ENCODE measurements at places on chromosomes 12 and 14. TPM values are rescaled to one million over a fixed set of nuclear protein-coding genes. Genes with fewer than 3 reads are reported as not detected.

Gene KRT6B
- total RNA-seq, result not detected

Gene RILPL2
- 4.5 TPM for total RNA-seq

GRCh38 chr12:80684077-80684495 is 23.3 kb upstream of the MYF6 start:
- no peak for DNase-seq
- H3K4me3 ChIP-seq, result no peak overlapping the region
- H3K4me1 ChIP-seq, result no peaks in the 10 kb centered on the region
- no peaks in the 10 kb centered on the region for H3K27me3 ChIP-seq
- H3K36me3 ChIP-seq, result no peaks in the 10 kb centered on the region

Gene SMAGP
- 2.3 TPM for total RNA-seq

DNA sequence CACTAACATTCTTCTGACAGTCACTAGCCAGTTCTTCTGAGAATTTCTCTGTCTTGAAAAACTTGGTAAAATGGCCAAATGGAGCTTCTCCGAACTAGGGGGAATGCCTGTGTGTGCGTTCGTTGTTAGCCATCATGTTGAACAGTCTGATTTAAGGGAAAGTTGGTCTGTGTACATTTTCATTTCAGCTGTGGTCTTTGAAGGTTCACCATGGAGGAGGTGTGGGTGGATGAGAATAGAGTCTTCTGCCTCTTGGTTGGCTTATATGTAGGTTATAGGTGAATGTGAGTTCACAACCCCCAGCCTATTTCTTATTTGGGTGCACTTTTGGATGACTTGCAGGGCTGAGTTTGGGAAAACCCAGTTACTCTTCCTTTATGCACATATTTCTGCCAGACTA is 12.9 kb downstream of the ETV6 start:
- no peaks in the 10 kb centered on the region for H3K36me3 ChIP-seq
- H3K4me1 ChIP-seq, result peaks cover 87% of the 10 kb centered on the region
- H3K27me3 ChIP-seq, result no peaks in the 10 kb centered on the region
- DNase-seq, result no peak
- no peak overlapping the region for H3K27ac ChIP-seq

DNA sequence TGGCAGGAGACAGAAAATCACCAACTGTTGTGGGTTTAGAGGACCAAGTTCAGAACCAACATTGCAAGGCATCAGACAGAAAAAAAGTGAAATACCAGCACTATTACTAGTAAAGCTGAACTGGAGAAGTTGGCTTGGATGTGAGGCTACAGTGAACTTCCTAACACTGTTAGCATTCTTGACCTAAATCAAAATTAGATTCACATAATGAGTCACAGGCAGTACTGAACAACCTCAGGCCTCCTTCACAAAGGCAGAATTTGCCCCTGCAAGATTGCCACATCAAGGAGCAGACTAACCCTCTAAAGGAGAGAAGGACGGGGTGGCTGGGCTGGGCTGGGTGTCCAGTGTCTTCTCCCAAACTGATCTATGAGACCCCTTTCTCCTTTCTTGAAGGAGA is 539.7 kb downstream of the SNAPC1 start:
- H3K36me3 ChIP-seq, result no peaks in the 10 kb centered on the region
- no peak for DNase-seq
- H3K27me3 ChIP-seq, result no peaks in the 10 kb centered on the region
- H3K4me3 ChIP-seq, result no peak overlapping the region
- no peak overlapping the region for H3K27ac ChIP-seq

- H3K27ac ChIP-seq, result peak overlapping the region; percentile 54
- no peak for DNase-seq
- H3K36me3 ChIP-seq, result peaks cover 12% of the 10 kb centered on the region
Measured at GRCh38 chr12:6772726-6773589, 638 bp downstream of the LAG3 start.

DNA sequence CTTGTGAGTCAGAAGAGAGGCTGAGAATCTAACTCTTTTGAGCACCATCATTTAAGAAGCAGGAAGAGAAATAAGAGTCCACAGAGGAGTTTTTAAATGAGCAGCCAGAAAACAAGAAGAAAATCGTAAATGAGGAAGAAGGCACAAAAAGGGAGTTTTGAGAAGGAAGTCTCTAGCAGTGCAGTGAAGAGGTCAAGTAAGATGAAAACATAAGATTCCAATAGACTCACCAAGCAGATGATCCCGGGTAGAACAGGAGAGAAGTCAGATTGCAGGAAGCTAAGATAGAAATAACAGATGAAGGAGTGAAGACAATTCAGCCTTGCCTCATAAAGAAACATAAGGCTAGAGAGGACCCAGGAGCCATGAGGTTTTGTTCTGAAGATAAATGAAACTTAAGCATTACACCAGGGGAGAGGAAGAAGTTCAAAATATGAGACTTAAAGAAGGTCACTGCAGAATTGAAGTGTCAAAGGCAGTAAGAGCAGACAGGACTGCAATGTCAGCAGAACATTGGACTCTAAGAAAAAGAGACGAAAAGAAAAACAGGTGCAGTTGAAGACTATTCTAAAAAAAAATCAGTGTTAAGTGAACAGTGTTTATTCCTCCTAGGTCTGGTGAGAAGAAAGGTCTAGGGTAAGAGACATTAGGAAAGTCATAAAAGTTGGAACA is 229.0 kb downstream of the SEC23A start:
- H3K27me3 ChIP-seq, result no peaks in the 10 kb centered on the region
- H3K4me1 ChIP-seq, result no peaks in the 10 kb centered on the region
- DNase-seq, result no peak

Gene INHBC
- not detected for total RNA-seq

GRCh38 chr14:87579036-87579435 is 413.9 kb downstream of the GALC start:
- H3K27ac ChIP-seq, result no peak overlapping the region
- H3K27me3 ChIP-seq, result no peaks in the 10 kb centered on the region
- no peaks in the 10 kb centered on the region for H3K4me1 ChIP-seq
- DNase-seq, result no peak
- no peaks in the 10 kb centered on the region for H3K36me3 ChIP-seq

Gene PPM1A
- total RNA-seq, result 50.8 TPM

DNA sequence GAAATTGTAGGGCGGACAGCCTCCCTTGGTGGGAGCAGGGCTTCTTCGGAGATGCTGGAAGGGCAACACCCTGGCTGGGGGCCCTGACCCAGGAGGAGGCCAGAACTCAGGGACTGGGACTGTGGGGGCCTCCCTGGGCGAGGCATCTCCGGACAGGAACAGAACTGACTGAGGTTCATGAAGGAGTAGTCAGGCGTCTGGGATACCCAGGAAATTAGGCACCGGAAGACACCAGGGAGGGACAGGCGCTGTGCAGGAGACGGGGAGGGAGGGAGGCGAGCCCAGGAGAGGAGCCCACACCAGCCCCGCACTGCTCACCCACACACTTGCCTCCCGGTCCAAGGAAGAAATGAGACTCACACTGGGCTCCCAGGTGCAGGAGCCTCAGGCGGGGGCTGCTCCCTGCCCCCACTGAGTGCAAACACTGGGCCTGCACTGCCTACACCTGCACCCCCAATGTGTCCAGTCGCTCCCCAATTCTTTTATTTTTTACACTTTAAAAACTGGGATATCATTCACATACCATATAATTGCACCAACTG is 262.6 kb upstream of the SFSWAP start:
- no peaks in the 10 kb centered on the region for H3K4me1 ChIP-seq
- no peaks in the 10 kb centered on the region for H3K27me3 ChIP-seq
- H3K4me3 ChIP-seq, result no peak overlapping the region
- DNase-seq, result peak; percentile 16
- no peak overlapping the region for H3K27ac ChIP-seq

Gene DTX1
- total RNA-seq, result 2.9 TPM

GRCh38 chr14:91078095-91078737 is 17.8 kb upstream of the RPS6KA5 start:
- no peaks in the 10 kb centered on the region for H3K36me3 ChIP-seq
- no peaks in the 10 kb centered on the region for H3K27me3 ChIP-seq
- no peak overlapping the region for H3K27ac ChIP-seq
- no peak overlapping the region for H3K4me3 ChIP-seq
- no peak for DNase-seq
- peaks cover 7% of the 10 kb centered on the region for H3K4me1 ChIP-seq

DNA sequence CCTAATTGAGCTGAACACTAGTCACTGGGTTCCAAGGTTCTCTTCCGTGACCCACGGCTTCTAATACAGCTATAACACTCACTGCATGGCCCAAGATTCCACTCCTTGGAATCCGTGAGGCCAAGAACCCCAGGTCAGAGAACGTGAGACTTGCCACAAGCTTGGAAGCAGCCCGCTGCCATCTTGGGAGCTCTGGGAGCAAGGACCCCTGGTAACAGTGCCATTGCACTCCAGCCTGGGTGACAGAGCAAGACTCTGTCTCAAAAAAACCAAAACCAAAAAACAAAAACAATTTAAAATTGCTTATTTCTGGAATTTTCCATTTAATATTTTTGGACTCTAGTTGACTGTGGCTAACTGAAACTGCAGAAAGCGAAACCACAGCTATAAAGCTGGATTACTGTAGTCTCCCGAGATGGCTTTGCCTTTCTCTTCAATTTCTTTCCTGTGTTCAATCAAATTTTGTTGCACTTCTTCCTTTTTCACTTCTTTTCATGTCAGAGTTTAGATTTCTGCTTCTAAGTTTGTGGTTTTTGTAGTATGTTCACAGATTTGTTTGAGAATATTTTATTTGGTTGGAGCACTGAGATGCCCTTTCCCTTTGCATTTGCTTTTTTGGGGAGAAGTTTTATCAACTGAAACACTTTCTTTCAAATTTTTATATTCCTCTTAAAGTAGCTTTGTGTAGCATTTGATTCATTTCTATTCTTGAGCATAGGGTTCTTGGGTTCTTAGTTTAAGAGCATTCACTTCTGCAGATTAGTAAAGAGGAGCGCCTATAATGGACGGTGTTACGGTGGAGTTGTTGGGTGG is 44.6 kb downstream of the DDHD1 start:
- no peak for DNase-seq
- peak overlapping the region; percentile 25 for H3K4me3 ChIP-seq
- H3K4me1 ChIP-seq, result no peaks in the 10 kb centered on the region
- H3K36me3 ChIP-seq, result no peaks in the 10 kb centered on the region

DNA sequence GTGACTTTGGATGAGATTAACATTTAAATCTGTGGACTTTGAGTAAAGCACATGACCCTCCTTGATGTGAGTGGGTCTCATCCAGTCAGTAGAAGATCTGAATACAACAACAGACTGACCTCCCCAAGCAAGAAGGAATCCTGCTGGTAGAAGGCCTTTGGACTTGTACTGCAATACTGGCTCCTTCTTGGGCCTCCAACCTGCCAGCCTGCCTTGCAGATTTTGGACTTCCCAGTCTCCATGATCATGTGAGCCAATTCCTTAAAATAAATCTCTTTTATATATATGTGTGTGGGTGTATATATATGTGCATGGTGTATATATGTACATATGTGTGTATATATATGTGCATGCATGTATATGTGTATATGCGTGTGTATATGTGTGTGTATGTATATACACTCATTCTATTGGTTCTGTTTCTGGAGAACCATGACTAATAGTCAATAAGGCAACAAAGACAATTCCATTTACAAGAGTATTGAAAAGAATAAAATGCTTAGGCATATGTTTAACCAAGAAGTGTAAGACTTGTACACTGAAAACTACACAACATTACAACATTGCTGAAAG is 183.8 kb downstream of the STXBP6 start:
- peaks cover 4% of the 10 kb centered on the region for H3K4me1 ChIP-seq
- DNase-seq, result no peak
- H3K4me3 ChIP-seq, result no peak overlapping the region

DNA sequence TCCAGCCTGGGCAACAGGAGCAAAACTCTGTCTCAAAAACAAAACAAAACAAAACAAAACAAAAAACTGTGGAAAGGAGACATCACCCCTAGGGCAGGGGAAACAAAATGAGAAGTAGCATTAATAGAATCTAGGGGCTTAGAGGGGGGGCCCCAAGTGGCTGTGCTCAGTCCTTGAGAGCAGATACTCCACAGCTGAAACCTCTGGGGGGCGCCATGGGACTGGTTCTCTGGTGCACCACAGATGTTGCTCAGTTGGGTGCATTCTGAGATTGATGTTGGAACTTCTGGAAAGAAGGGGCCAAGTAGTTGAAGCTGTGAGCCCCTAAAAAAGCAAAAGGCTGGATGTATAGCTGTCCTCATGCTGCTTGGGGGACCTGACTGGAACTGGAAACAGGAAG is 11.8 kb upstream of the SYNE2 start:
- DNase-seq, result no peak
- H3K27ac ChIP-seq, result no peak overlapping the region
- no peaks in the 10 kb centered on the region for H3K36me3 ChIP-seq
- no peaks in the 10 kb centered on the region for H3K4me1 ChIP-seq

GRCh38 chr14:25848601-25849000 is 749.2 kb downstream of the NOVA1 start:
- DNase-seq, result no peak
- no peak overlapping the region for H3K4me3 ChIP-seq
- H3K27me3 ChIP-seq, result no peaks in the 10 kb centered on the region
- no peaks in the 10 kb centered on the region for H3K4me1 ChIP-seq

- H3K27me3 ChIP-seq, result no peaks in the 10 kb centered on the region
- H3K27ac ChIP-seq, result no peak overlapping the region
- H3K4me3 ChIP-seq, result no peak overlapping the region
- H3K4me1 ChIP-seq, result peaks cover 11% of the 10 kb centered on the region
Measured at GRCh38 chr12:145369-145960, 68.5 kb downstream of the SLC6A12 start.

DNA sequence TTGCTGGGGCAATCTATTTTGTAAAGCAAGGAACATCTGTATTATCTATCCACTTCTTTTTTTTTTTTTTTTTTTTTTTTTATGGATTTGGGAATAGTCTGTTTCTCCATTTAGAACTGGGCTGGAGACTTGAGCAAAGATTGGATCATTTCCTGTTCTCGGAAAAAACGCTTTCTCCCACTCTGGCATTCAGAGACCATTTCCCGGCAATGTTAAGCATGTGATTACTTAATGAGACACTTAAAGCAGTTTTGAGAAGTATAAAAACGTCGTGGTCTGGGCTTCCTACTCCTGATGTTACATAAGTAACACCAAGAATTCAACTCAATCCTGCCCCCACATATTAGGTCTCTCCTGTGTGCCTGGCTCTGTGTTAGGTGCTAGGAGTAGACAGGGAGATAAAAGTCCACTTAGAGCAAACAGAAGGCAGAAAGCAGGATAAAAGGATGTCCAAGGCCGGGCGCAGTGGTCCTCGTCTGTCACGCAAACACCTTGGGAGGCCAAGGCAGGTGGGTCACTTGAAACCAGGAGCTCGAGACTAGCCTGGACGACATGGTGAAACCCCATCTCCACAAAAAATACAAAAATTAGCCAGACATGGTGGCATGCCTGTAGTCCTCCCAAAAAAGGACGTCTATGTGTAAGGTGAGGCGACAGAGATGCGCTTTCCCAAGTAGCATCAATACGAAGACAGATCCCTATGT is 152.1 kb upstream of the GSC start:
- no peaks in the 10 kb centered on the region for H3K36me3 ChIP-seq
- no peaks in the 10 kb centered on the region for H3K27me3 ChIP-seq
- no peak for DNase-seq
- H3K4me3 ChIP-seq, result no peak overlapping the region
- no peak overlapping the region for H3K27ac ChIP-seq

Data from stomach (tissue), 19 donors.